ENCODE measurements at places on chromosomes 5 and 9.

DNA sequence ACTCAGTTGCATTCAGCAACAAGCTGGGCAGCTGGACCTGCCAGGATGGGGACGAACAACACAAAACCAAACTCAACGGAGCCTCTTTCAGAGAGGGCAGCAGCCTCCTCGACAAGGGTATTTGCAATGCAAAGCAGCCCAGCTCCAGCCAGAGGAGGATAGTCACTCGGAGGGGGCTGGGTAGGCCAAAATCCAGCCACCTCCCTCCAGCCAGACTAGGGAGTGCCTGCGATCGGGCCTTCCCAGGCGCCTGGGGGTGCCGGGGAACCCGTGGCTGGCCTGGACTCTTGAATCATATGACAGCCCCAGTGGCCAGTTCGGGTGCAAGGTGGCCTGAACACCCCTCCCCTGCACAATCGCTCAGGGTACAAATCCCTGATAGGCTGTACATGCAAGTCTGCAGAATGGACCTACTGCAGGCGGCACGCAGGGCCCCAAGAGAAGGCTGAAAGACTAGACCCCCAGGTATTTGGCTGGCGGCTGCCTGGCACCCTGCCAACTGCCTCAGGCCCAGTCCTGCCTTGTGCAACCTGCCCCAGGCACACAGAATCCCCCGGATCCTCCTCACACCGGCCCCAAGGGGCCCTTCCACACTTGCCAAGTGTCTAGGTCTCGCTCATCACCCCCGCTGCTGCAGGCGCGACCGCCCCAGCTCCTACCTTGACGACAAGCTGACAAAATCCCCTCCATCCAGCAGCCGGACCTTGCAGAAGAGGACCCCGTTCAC, 1.3 kb downstream of the EEIG1 start:
- DNase-seq: no peak

DNA sequence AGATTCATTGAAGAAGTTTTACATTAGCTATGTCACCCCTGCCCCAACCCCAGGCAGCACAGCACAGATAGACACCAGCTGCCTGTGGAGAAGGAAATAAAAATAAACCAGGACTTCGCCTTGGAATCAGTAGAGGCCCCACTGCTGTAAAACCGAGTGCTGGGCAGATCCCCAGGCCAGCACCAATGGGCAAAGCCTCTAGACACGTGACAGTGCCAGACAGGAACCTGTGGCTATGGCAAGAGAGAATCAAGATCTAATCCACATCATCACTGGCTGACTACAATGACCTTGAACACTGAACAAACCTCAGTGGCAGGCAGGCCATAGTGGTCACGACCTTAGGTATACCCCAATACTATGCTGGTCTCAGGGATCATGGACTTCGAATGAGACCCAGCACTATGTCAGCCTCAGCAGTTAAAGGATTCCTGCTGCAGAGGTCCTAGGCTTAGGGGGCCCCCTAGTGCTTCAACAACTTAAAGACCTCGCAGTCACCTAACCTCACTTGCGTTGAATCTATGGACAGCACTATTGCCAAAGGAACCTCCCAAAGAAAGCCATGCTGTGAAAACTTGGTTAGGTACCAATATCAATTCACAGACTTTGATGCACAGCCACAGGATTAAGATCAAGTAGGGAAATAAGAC, 2118.6 kb upstream of the C9orf72 start:
- no peak for DNase-seq

DNA sequence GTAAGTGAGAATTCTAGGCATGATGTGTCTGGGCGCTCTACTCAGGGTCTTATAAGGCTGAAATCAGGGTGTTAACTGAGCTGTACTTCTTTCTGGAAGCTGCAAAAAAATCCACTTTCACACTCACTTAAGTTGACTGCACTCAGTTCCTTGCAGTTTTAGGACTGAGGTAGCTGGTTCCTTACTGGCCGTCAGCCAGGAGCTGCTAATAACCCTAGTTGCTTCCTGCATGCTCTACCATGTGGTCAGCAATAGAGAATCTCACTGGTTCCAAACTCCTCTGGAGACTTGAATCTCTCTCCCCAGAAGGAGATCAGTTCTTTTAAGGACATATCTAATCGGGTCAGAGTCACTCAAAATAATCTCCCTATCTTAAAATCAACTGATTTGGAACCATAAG, 911.2 kb downstream of the EFNA5 start:
- DNase-seq: no peak

DNA sequence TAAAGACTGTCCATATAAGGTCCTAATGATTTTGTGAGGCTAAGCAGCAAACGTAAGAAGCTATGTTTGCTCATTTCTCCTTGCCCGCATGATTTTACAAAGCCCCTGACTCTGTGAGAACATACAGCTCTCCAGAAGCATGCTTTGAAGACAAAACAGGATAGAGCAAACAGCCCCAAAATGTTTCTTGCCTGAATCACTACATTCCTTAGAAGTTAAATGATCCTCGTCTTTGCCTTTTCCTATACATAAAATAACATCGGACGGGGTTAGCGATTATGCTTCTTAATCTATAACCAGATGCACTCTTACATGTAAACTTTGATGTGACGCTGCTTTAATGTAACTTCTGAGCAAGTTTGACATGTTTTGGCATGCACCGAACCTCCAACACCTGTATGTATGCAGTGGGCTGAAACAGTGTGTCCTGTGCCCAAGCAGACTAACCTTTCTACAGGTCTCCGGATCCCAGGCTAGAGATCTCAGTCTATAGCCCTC, 353.7 kb downstream of the CETN3 start:
- no peak for DNase-seq

DNA sequence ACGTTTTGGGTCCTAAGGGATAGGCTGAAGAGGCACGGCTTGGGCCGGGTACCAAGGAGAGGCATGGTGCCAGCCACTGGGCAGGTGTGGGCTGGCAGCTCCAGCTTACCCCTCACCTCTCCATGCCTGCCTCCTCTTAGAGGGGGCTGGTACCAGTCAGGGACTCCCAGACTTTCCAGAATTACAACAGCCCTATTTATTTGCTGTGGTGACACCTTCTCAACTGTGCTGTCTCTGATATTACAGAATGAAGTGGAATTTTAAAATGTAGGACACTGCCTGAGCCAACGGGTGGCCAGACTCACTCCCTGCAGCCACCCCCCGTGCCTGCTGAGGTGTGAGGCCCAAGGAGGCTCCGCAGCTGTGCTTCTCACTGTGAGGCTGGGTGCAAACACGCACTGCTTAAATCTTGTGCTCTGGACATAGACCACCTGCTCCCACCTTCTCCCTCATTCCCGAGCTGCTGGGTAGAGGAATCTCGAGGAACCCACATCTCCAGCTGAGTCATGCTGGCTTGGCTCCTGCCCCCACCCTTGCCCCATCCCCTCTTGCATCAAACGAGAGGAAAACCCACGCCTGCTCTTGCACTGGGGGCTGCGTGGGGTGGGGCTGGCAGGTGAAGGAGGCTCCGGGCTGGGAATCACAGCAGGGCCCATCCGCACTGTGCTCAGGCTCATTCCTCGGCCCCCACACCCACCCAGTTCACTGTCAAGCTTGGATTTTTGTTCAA, 47.9 kb downstream of the PRRT1B start:
- no peak for DNase-seq

DNA sequence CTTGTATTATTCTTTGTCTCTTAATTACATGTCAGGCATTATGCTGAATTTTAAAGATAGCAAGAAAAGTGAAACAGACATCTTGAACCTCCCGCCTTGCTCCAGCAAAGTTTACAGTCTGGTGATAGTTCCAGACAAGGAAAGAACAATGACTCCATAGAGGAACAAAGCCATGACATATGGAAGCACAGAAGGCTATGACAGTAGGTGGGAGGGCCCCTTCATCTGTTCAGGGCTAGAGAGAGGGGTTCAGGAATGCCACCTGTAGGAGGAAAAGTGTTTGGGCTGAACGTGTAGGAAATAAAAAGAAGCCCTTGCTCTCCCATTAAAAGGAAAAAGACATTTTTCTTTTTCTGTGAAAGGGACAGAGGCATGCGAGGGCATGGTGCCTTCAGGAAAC, 315.6 kb downstream of the TRIM32 start:
- DNase-seq: no peak

- no peak for DNase-seq
Measured at GRCh38 chr5:33229216-33229615, 211.5 kb upstream of the TARS1 start.

- no peak for DNase-seq
Measured at GRCh38 chr9:135719472-135719871, 17.5 kb downstream of the KCNT1 start.

DNA sequence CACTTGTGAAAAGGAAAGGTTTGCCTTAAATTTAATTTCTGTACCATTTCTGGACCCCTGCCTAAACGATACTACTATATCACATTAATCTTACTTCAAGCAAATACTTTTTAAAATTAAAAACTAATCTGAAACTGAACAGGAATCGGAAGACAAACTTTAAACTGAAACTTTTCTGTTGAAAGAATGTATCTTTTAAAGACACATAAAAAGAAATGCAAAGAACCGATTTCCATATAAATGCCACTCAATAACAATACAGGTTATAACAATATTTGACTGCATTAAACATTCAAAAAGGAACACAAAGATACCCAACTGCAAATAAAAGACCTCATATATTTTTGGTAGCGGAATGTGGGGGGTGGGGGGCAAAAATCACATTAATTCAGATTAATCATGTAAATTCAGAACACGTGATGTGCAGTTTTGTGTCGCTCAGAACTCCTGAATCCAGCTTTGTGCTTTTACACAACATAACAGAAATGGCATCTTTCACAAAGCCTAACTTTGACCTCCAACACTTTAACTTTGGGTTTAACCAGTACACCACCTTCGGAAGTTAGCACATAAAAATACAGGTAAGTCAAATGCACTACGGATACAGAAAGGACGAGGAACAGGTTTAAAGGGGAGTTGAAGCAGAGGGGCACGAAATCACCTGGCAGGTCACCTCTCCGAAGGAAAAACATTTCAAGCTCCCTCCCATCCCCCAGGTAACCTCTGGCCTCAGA, 925 bp downstream of the LIFR start:
- no peak for DNase-seq

DNA sequence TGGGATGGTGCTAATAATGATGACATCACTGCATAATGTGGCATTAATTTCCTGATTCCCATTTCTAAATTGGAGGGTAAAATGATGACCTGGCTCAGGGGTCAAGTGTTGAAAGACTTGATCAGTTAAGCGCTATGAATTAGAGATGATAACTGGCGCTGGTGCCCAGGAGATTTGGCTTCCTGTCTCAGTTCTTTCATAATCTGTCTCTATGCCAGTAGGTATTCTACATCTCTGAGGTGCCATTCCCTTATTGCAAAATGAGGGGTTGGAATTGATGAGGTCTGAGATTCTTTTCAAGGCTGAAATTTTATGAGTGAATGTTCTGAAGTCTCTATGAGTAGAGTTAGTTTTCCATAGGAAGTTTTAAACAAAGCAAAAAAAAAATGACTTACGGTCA, 1715.1 kb upstream of the WWC1 start:
- no peak for DNase-seq

DNA sequence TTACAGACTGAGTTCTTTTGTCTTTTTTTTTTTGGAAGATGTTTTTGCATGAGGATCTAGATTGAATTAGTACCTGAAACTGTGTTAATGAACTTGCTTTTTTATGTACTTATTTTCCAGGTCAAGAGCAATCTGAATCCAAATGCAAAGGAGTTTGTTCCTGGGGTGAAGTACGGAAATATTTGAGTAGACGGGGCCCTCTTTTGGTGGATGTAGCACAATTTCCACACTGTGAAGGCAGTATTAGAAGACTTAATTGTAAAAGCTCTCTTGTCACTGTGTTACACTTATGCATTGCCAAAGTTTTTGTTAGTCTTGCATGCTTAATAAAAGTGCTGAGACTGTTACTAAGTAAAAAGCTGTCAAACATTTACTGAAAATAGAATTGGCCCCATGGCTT, 14.5 kb downstream of the SLC23A1 start:
- no peak for DNase-seq

- no peak for DNase-seq
Measured at GRCh38 chr5:83955916-83956315, 235.3 kb upstream of the HAPLN1 start.

- DNase-seq: no peak
Measured at GRCh38 chr5:113450929-113451328, 16.1 kb upstream of the TSSK1B start.

DNA sequence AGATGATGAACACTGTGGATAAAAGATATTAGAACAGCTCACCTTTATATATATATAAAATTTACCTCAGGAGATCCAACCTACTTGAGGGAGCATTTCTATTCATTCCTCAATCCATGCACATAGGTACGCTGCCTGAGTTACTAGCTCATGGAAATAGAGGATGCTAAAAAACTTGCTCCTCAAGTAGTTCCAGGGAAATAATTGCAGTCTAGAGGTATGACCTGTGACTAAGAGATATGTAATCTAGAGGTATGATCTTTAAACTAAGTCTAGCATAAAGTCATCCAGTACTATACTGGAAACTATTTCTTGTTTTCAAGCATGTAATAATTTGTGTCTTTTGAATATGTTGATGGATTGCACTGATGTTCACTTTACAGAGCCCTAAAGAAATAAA, 471.2 kb downstream of the TAF11L14 start:
- DNase-seq: no peak
